ENCODE measurements at places on chromosomes 6 and 20. TPM values are rescaled to one million over a fixed set of nuclear protein-coding genes. Genes with fewer than 3 reads are reported as not detected.
A peak's percentile ranks its signal among the peaks of the same experiment; 100 is the strongest.

The CYP21A2 gene
- not detected for total RNA-seq

The PHACTR1 gene
- total RNA-seq: 12.7 TPM

The SLC32A1 gene
- not detected for total RNA-seq

The SIM1 gene
- total RNA-seq: 2.5 TPM

The RBPJL gene
- total RNA-seq: not detected

The OR2J3 gene
- total RNA-seq: not detected

The MLIP gene
- total RNA-seq: 11.5 TPM

The BTN1A1 gene
- total RNA-seq: not detected

The NMBR gene
- not detected for total RNA-seq

DNA sequence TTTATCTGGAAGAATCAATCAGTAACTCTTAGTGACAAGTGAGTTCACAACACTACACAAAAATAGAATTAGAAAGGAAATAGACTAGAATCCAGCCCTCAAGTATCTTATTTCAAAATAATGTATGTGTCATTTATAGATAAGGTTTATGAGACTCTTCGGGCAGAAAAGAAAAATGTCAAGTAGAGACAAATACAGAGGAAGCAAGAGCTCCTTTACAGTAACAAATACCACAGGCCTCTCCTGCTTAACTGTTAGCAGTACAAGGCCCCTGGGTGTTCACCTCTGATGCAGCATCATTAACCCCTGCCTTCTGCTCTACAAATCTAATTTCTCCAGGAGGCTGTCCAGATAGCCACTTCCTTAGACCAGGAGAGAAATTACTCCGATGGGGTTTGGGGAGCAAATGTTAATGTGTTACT lies 76.7 kb downstream of the UBE3D start:
- DNase-seq: no peak

- DNase-seq: no peak
Measured at GRCh38 chr20:4021906-4022305, 6.5 kb upstream of the RNF24 start.

DNA sequence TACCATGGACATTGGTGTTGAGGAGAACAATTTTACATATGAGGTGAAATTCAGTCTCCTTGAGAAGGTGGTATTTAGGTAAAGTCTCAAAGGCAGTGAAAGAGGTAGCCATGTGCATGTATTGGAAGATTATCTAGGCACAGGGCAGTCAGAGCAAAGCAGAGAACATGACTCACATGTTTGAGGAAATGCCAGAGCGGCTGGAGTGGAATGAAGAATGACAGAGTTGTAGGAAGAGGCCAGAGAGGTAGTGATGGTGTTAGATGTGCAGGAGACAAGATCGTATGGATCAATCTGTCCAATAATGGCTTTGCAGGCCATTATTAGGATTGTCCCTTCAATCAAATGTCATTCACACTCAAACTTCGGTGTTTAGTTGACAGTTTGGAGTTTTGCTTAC lies 449.4 kb upstream of the PTCHD4 start:
- DNase-seq: no peak

DNA sequence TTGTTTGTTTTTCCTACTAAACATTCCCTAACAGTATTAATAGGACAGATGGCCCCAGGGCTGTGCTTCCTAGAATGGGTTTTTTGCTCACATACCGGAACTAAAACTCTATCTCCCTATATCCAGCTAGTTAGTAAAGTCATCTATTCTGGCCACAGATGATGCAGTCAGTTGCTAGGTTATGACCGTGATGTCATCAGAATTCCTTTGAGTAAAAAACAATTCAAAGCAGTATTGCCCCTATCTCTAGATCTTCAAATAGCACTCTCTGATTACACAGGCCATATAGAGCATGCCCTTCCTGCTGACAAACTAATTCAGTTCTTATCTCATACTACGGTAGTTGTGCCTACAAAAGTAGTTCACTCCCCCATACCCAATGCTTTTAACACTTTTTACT lies 17.9 kb upstream of the ZNF451 start:
- no peak for DNase-seq

DNA sequence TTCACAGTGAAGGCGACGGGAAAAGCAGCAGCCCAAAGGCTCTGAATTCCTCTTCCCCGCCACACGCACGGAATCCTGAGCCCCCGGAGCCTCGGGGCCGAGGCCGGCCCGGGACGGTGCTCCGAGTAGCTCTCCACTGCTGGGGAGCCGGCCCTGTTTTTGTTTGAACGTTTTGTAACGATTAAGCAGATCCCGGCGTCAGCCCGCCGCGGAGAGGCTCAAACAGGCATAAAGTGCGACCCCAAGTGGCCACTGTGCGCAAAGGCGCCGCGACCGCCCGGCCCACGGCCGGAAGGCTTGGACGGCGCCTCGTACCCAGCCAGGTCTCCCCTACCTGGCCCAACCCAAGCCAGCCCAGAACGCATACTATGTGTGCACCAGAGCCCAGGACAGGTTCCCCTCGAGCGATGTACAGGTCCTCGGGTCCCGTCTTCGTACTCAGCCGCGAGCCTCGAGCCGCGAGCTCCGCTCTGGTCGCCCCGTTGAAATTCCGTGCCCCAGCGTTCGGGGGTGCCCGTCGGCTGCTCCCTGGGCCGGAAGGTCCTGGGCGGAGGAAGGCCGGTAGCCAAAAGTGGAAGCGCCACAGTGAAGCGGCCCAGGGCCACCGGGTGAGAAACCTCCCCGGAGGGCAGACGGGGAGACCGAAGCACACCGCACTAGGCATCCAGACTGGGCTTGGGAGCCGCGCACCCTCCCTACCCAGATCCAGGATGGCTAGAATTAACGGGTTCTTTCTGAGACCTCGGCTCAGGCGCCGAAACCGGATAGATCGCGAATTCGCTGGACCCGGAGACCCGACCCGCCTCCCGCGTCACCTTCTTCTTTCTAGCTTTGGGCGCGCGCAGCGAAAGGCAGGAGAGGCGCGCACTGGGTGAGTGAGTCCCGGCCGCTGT lies 1.2 kb upstream of the MAFB start:
- DNase-seq: peak; percentile 80

GRCh38 chr6:54598787-54599313 lies 247.7 kb upstream of the FAM83B start:
- DNase-seq: no peak

DNA sequence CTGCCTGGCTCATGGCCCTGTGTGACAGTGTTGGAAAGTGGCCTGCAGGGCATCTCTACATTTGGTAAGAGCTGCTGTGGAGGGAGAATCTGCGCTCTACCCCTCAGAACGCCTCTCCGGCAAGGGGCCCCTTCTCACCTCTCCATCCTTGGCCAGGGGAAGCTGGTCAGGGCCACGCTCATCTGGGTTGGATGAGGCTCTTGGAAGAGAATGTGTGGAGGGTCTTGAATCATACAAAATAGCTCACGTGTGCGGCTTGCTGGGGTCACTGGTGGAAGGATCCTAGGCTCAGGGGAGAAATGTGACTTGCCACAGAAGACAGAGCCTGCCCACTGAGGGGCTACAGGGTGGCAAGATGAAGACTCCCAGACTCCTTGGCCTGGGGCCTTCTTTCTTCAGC lies 105.0 kb downstream of the SCML4 start:
- no peak for DNase-seq

DNA sequence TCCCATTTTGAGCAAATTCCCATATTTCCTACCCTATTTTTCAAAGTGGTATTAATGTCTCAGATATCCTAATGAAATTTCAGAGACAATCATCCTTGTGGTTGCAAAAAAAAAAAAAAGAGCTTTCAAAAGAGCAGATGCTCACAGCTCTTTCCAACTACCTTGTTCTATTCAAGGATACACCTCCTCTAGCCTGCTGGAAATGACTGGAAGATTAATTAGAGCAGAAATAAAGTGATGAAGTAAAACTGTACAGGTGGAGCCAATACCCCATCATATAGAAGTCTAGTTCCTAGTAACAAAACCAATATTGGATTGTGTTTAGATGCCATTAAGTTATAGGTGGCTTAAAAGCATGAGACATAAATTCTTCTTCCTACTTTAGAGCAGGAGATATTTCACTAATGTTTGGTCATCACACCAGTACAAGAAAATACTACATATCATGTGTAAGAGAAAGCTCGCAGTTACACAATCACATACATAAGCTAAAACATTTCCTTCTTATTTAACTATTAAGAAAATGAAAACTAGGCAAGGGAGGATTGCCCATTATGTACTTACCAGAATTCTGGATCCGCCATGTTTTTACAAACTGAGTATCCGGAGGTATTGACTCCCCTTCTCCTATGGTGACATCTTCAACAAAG lies 42.4 kb downstream of the ILRUN start:
- DNase-seq: no peak

- peak; percentile 52 for DNase-seq
Measured at GRCh38 chr6:147322299-147323162, 118.3 kb downstream of the STXBP5 start.

DNA sequence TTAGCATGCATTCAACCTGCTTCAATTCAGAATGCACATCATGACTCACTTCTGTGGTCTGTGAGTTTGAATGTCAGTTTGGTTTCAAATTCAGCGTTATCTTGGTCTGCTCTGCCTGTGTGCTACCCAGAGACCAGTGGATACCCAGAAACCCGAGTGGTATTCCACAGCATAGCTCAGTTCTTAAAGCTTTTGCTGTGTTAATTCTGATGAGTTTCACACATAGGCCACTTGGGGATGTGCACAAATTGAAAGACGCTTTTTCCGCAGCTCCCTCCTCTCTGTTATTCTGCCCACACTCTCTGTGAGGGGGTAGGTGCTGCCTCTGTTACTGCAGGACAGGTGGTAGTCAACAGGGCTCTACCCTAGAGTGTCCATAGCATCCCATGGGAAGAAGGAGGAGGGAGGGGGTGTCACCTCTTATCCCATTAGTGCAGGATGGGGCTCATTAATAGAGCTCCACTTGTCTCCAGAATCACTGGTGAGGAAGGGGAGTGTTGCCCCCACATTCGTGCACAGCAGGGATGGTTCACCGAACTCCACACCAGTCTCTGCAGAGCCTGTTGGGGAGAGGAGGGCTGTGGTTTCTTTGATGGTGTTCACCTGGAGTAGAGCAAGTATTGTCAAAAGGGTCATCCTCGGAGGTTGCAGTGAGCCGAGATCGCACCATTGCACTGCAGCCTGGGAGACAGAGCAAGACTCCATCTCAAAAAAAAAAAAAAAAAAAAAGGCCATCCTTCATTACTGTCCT lies 29.2 kb upstream of the SDCBP2 start:
- DNase-seq: no peak

GRCh38 chr20:51750037-51750769 lies 18.0 kb downstream of the ATP9A start:
- no peak for DNase-seq

GRCh38 chr20:44600758-44601201 lies 18.4 kb downstream of the PKIG start:
- no peak for DNase-seq

Data from skin of body (tissue), 3 donors.